ENCODE measurements at places on chromosomes 5 and 9. TPM values are rescaled to one million over a fixed set of nuclear protein-coding genes. Genes with fewer than 3 reads are reported as not detected.

POU5F2 gene
- 4.6 TPM for total RNA-seq

CCDC69 gene
- 135 TPM for total RNA-seq

OR1Q1 gene
- total RNA-seq = not detected

GLDC gene
- total RNA-seq = 1.3 TPM

SPINK13 gene
- total RNA-seq = not detected
